A172 (cell line): ENCODE measurements at places on chromosomes 5 and 9. TPM values are rescaled to one million over a fixed set of nuclear protein-coding genes. Genes with fewer than 3 reads are reported as not detected.
A peak's percentile ranks its signal among the peaks of the same experiment; 100 is the strongest.

Gene MEIKIN
- total RNA-seq, result not detected in 2 replicates

Gene CPEB4
- 24.8 and 25.9 TPM in 2 replicates for total RNA-seq

Gene SLC6A3
- total RNA-seq, result not detected in 2 replicates

Gene SLC36A3
- total RNA-seq, result not detected in 2 replicates

Gene PHF24
- total RNA-seq, result 0.05 TPM in 1 of 2 replicates, not detected in the other

Gene MVB12B
- 10.7 TPM in 2 replicates for total RNA-seq

Gene TXNDC8
- total RNA-seq, result not detected in 2 replicates

- no peak for DNase-seq
Observed at GRCh38 chr5:107958861-107959260, 288.1 kb upstream of the EFNA5 start.

DNA sequence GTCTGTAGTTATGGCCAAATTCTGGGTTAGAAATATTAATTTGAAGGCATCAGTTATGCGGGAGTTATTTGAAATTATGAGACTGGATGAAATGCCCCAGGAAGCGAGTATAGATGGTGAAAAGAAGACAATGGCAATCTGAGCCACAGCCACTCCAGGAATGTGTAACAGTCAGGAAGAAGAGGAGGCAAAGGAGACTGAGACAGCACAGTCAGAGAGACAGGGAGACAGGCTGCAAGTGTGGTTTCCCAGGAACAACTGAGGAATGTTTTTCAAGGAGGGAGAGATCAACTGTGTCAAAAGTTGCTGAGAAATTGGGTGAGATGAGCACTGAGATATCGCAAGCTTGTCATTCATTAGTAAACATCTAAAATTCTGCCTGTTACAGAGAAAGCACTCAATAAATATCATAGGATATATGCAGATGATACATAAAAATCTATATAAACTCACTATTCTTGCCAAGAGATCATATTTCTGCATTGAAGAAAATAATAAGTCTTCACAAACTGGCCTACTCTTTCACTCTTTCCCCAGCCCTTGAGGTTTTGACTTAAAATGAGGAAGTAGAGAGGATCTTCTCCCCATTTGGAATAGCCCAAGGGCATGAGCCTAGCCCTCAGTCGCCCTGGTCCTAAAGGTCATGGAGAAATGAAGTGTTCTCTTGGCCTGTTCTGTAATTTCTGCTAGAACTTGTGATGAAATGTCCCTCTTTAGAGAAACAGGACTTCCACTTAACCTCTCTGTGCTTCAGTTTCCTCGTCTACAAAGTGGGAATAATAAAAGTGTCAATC lies 48.5 kb upstream of the RLN1 start:
- DNase-seq, result no peak

- peak; percentile 59 for DNase-seq
Observed at GRCh38 chr5:132227485-132228240, at the start of gene P4HA2. P4HA2 (minus strand) TSS chr5:132227853; CDS start chr5:132218626, 9,227 bp downstream.

- DNase-seq, result no peak
Observed at GRCh38 chr9:87088621-87089365, 141.5 kb upstream of the GAS1 start.

- no peak for DNase-seq
Observed at GRCh38 chr5:126137891-126138280, 285.3 kb upstream of the GRAMD2B start.

- DNase-seq, result no peak
Observed at GRCh38 chr5:170738840-170739239, 44.7 kb upstream of the GABRP start.

DNA sequence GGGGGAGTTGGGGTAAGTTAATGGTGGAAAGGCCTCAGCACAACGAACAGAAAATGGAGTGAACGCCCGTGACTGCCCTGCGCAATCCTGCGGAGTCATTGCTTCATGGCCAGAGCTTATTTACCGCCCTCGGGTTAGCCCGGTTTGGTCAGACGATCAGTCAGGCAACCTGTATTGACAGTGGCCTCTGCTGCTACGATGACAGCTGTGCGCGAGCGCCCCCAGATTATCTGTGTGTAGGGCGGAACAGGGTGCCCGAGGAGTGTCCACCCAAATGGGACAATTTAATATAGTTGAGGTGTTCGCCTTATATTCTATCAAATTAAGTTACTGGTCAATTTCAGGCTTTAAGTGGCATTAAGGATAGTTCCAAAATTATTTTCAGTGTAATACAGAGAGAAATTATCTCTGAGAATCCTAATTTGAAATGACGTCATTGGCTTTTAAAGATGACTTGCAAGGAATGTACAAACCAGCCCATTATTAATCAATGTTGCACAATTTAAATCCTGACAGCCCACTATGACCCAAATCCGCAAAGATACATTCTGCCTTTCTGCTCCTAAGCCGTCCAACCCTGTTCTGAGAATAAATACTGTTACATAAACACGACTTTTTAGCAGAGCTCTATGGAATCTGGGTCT lies 879 bp upstream of the UBQLN1 start:
- peak; percentile 36 for DNase-seq

- DNase-seq, result no peak
Observed at GRCh38 chr5:1312993-1313833, 18.3 kb upstream of the TERT start.

- DNase-seq, result no peak
Observed at GRCh38 chr5:118687661-118688621, 300.4 kb downstream of the DTWD2 start.

DNA sequence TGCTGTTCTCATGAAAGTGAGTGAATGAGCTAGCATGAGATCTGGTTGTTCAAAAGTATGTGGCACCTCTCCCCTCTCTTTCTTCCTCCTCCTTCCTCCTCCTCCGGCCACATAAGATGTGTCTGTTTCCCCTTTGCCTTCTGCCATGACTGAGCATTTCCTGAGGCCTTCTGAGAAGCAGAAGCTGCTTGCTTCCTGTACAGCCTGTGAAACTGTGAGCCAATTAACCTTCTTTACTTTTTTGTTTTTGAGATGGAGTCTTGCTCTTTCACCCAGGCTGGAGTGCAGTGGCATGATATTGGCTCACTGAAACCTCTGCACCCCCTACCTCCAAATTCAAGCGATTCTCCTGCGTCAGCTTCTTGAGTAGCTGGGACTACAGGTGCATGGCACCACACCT lies 6.1 kb downstream of the S100Z start:
- no peak for DNase-seq

DNA sequence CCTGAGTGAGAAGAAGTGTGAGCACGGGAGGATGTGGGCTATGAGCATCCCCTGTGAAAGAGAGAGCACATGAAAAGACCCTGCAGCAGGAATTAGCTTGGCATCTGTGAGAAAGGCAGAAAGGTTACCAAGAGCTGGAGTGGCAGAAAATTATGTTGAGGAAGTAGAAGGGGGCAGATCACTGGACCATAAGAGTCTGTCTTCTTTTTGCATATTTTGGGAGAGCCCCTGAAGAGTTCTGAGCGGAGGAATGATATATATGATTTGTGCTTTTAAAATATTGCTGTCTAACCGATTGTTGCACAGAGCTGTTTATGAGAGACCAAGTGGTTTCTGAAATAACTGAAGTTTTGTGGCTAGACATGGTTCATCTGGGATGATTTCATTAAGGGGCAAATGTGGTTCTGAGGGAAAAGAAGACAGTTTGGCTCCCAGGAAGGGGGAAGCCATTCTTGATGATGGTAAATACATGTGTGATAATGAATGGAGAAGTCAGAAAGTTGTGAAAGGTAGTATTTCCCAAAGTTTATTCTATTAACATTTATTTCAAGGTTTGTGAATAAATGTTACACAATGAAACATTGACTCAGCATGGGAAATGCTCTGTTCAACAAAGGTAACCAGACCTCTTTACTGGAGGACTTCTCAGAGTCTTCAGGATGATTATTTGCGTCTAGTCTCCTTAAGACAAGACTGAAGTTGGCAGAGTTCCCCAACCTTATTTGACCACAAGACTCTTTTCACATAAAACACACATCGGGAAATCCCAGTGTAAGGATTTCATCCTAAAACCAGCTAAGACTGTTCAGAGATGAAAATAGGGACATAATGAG lies 31.5 kb upstream of the ADRB2 start:
- DNase-seq, result peak; percentile 41
